Tibial nerve (tissue), 4 donors: ENCODE measurements at places on chromosomes 6 and 20. TPM values are rescaled to one million over a fixed set of nuclear protein-coding genes. Genes with fewer than 3 reads are reported as not detected.

DNA sequence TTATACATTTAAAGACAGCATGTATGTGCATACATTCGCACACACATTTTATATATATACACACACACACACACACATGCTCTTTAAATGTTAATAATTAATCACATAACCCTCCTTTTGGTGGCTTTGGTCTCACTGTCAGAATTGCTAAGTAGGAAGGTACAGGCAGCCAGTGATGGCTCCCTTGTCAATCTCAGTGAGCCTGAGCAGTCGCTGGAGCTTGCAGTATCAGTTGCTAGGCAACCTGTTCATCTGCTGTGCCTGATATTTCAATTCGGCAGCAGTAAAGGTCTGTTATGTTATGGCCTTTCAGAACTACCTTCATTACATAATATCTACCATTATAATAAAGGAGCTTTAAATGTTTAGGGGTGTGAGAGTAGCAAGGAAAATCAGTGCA lies 374.3 kb downstream of the LMBRD1 start:
- DNase-seq = no peak
- H3K27ac ChIP-seq = no peak overlapping the region
- no peaks in the 10 kb centered on the region for H3K27me3 ChIP-seq
- no peaks in the 10 kb centered on the region for H3K4me1 ChIP-seq

DNA sequence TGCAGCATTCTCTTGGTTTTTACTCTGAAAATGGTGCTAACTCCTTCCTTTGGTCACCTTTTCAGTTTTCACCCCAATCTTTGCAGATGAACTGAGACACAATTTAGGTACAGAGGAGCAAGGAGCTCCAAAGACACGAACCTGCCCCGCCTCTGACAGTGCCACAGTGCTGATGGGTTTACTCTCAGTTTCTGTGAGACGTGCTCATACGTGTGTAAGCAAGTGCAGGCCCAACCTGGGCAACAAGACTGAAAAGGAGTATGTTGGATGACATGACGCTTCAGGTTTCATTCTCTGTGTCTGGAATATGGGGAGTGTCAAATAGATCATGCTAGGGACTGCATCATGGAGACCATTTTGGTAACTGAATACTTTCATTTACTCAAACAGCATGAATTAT lies 334.3 kb upstream of the QKI start:
- H3K4me3 ChIP-seq = no peak overlapping the region
- no peaks in the 10 kb centered on the region for H3K36me3 ChIP-seq
- no peaks in the 10 kb centered on the region for H3K27me3 ChIP-seq
- no peak for DNase-seq
- no peaks in the 10 kb centered on the region for H3K4me1 ChIP-seq
- no peak overlapping the region for H3K27ac ChIP-seq

- H3K27ac ChIP-seq = no peak overlapping the region
- no peak overlapping the region for H3K4me3 ChIP-seq
- H3K36me3 ChIP-seq = no peaks in the 10 kb centered on the region
- H3K4me1 ChIP-seq = no peaks in the 10 kb centered on the region
- no peaks in the 10 kb centered on the region for H3K27me3 ChIP-seq
- no peak for DNase-seq
Measured at GRCh38 chr20:55266361-55266760, 739.0 kb downstream of the CBLN4 start.

- no peaks in the 10 kb centered on the region for H3K36me3 ChIP-seq
- peaks cover 87% of the 10 kb centered on the region for H3K27me3 ChIP-seq
- no peak for DNase-seq
- no peak overlapping the region for H3K27ac ChIP-seq
Measured at GRCh38 chr6:150006961-150007464, 18.3 kb downstream of the RAET1L start.

GRCh38 chr6:148530394-148530953 lies 187.8 kb downstream of the SASH1 start:
- peaks cover 67% of the 10 kb centered on the region for H3K36me3 ChIP-seq
- no peak for DNase-seq
- H3K27me3 ChIP-seq = no peaks in the 10 kb centered on the region
- peaks cover 36% of the 10 kb centered on the region for H3K4me1 ChIP-seq

GRCh38 chr20:5650280-5650691 lies 99.9 kb upstream of the SHLD1 start:
- no peaks in the 10 kb centered on the region for H3K27me3 ChIP-seq
- H3K27ac ChIP-seq = no peak overlapping the region
- DNase-seq = no peak
- no peak overlapping the region for H3K4me3 ChIP-seq
- H3K36me3 ChIP-seq = no peaks in the 10 kb centered on the region

- H3K27ac ChIP-seq = no peak overlapping the region
- DNase-seq = no peak
- H3K4me3 ChIP-seq = no peak overlapping the region
- no peaks in the 10 kb centered on the region for H3K27me3 ChIP-seq
- H3K4me1 ChIP-seq = peaks cover 2% of the 10 kb centered on the region
Measured at GRCh38 chr6:54070025-54070424, 41.2 kb upstream of the MLIP start.

- H3K27me3 ChIP-seq = no peaks in the 10 kb centered on the region
- H3K4me3 ChIP-seq = no peak overlapping the region
- peaks cover 7% of the 10 kb centered on the region for H3K4me1 ChIP-seq
- no peaks in the 10 kb centered on the region for H3K36me3 ChIP-seq
- no peak for DNase-seq
- H3K27ac ChIP-seq = peak overlapping the region; percentile 52
Measured at GRCh38 chr6:7242835-7243178, 70.2 kb downstream of the SSR1 start.

GRCh38 chr6:7108196-7108963 lies 619 bp downstream of the RREB1 start:
- H3K4me1 ChIP-seq = peaks cover 46% of the 10 kb centered on the region
- H3K27me3 ChIP-seq = no peaks in the 10 kb centered on the region
- H3K27ac ChIP-seq = peak overlapping the region; percentile 91

DNA sequence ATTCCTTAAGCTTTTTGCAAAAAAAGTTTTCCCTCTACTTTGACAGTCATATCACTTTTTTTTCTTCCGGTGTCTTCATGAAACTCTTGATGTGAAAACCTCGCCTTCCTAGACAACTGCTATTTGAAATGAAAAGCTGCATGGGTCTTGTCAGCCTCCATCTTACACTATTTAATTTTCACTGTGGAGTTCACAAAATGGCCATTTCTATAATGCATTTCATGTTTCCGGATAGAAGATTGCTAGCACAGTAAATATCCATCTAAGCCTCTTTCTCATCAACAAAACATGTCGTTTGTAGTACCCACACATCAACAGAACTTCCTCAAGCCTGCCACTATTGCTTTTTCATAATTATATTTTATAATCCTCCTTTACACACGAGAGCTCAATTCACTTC lies 204.9 kb upstream of the ID4 start:
- no peak overlapping the region for H3K27ac ChIP-seq
- no peaks in the 10 kb centered on the region for H3K4me1 ChIP-seq
- no peak for DNase-seq
- H3K36me3 ChIP-seq = no peaks in the 10 kb centered on the region
- H3K4me3 ChIP-seq = no peak overlapping the region
- H3K27me3 ChIP-seq = no peaks in the 10 kb centered on the region

DNA sequence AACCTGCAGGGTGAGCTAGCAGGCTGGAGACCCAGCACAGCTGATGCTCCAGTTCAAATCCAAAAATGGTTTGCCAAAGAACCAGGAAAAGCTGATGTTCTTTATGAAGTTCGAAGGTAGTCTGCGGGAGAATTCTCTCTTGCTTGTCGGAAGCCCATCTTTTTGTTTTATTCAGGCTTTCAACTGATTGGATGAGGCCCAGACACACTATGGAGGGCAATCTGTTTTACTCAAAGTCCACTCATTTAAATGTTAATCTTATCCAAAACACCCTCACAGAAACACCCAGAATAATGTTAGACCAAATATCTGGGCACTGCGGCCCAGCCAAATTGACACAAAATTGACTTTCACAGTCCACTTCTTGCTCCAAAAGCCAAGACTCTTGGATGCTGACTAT lies 105.6 kb upstream of the PMEPA1 start:
- H3K27ac ChIP-seq = no peak overlapping the region
- H3K4me1 ChIP-seq = no peaks in the 10 kb centered on the region
- H3K36me3 ChIP-seq = no peaks in the 10 kb centered on the region
- H3K27me3 ChIP-seq = no peaks in the 10 kb centered on the region

DNA sequence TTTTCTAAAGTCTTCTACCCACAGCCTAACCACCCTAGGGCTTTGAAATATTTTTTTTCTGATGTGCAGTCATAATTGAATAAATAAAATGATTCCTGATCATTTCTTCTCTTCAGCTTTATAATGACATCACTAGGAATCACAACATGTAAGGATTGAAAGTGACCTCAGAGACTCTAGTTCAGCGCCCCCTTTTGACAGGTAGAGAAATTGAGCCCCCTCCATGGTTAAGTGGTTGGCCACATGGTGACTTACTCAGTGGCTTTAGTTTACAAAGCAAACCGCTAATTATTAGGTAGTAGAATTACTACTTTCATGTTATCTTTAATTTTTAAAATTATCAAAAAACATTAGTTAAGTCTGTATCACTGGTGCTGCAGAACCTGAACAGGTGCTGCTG lies 13.3 kb upstream of the SLC2A12 start:
- no peak overlapping the region for H3K4me3 ChIP-seq
- DNase-seq = no peak
- H3K36me3 ChIP-seq = no peaks in the 10 kb centered on the region
- H3K27ac ChIP-seq = no peak overlapping the region
- H3K4me1 ChIP-seq = no peaks in the 10 kb centered on the region

STX16 gene
- 90.9 TPM for total RNA-seq

SGK1 gene
- total RNA-seq = 103 TPM

OPRL1 gene
- 0.44 TPM for total RNA-seq

PBOV1 gene
- not detected for total RNA-seq

NFATC2 gene
- 11.5 TPM for total RNA-seq

RANBP9 gene
- total RNA-seq = 37.8 TPM
